ENCODE measurements at places on chromosomes 4 and X. TPM values are rescaled to one million over a fixed set of nuclear protein-coding genes. Genes with fewer than 3 reads are reported as not detected.
A peak's percentile ranks its signal among the peaks of the same experiment; 100 is the strongest.

GRCh38 chr4:125111323-125111722 is 203.4 kb upstream of the FAT4 start:
- DNase-seq: no peak

DNA sequence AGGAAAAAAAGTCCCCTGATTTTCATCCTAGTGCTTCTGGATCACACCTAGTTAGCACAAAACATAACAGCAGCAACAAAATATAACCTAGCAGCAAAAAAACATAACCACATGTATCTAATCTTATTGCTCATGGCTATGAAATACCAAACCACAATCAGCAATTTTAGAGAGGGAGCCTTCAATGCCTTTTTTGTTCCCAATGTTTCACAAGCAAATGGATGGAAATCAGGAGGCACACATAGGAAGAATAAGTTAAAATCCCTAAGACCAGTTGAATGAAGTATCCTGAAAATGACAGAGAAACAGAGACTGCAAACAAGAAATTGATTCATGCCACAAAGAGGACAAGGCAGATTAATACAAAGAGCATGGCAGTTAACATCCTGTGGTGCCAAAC is 361.6 kb downstream of the GPM6A start:
- no peak for DNase-seq

DNA sequence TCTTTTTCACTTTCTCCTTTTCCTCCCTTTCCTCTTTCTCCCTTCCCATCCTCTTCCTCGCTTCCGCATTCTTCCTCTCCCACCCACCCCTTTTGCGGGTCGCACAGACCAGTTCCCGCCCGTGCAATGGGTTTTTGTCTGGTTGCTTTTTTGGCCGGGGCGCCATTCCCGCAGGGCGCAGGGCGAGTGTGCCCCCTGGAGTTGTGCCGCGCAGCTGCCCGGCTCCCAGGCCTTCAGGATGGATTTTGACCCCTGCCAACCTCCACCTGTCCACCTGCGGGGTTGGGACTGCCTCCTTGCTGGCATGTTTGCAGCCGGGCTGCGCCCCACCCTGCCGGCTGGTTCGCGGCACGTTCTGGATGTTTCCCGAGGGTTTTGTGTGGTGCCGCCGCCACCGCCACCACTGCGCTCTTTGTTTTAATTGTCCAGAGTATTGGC is 578 bp upstream of the SEL1L3 start:
- no peak for DNase-seq

DNA sequence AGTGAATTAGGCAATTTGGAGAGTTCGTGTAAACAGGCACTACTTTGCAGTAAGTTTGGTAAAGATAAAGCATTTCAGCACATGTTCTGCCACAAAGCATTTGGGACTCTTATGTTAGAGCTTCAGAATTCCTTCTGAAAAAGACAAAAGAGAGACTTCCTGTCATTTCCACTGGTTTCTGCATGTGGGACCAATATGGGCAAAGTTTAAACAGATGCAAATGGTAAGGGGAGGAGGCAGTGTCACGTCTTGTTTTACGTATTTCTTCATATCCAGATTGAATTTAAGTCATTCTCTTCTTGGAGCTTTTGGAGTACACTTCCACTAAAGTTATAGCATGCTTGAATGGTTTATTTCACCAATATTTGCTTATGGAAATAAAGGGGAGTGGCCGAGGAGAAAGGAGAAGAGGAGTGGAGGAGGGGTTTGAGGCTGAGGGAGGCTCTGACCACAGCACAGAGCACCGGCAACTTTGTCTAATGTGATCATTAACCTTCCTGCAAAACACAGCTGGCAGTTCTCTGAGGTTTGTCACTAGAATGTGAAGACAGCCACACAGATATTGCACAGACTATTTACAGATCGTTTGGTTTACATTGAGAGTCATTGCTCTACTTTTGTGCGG is at the start of gene APELA:
Gene APELA, plus strand, starts transcription at position 479 of the 625 bp plus-strand sequence. CDS start 154 bp downstream, outside the sequence.
- peak; percentile 23 for DNase-seq

GRCh38 chrX:40207626-40208025 is 109.9 kb upstream of the BCOR start:
- no peak for DNase-seq

GRCh38 chrX:7059214-7059838 is 88.2 kb upstream of the STS start:
- no peak for DNase-seq

Gene DAPP1
- polyA plus RNA-seq: 0.85 TPM

Gene CENPVL1
- polyA plus RNA-seq: 0.24 TPM
